ENCODE measurements at places on chromosomes 13 and 19.

DNA sequence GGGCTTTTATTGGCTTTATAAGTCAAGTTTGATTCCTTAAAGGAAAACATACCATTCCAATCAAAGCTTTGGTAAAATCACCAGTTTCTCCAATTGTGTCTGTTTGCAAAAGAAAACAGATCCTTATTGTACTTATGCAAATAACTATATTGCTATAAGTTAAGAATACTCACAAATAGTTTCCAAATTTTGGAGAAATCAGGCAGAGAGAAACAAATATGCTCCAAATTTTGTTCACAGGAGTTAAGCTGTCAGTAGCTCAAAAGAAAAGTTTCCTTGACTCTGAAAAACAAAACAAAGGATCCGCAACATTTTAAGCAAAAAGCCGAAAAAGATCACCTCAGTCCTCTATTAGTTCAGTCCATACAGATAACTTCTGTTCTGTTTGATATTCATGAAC, 19.2 kb upstream of the IGFL4 start:
- DNase-seq = no peak

DNA sequence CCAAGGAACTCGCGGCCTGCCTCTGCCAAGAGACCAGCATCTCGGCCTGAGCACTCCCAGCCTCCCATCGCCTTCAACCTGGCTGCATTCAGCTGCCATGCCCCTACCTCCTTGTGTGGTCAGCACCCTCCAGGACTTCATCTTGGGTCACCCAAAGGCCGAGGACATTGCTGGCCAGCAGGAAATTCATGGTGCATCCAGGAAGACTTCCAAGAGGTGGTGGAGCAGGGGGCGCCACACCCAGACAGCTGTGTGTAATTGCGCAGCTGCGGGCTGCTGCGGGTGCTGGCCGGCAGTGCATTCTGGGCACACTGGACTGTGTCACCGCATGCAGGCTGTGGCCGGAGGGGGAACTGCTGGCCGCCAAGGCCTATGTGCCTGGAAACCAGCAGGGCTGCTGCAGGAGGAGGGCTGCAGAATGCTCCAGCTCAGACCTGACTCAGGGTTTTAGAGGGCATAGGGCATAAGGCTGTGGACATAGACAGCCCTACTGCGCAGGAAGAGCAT, 164.3 kb upstream of the TUBA3C start:
- DNase-seq = no peak

- DNase-seq = no peak
Measured at GRCh38 chr13:110677731-110678545, 28.0 kb downstream of the CARS2 start.

DNA sequence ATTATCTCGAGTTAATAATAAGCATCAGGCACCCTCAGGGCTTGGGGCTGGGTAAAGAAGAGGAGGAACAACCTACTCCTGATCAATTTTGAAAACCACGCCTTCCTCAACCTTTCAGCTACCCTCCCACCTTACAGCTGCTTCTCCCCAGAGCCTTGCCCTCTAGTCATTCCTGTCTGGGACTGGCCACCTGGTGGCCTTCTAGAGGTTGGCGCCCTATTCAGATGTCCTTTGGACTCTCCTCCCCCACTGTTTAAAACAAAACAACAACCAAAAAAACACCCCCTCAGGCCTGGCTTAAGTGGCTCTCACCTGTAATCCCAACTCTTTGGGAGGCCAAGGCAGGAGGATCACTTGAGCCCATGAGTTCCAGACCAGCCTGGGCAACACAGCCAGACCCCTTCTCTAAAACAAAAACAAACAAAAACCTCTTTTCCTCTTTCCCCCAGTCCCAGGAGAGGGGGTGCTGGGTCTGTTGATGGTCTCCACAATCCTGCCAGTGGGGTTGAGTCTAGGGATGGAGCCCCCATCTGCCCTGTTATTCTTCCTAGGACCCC, 62.3 kb downstream of the CCDC70 start:
- no peak for DNase-seq
